ENCODE measurements at places on chromosomes 16 and 17.

GRCh38 chr16:9053006-9053601, 38.3 kb upstream of the HAPSTR1 start:
- peak; percentile 26 for DNase-seq

DNA sequence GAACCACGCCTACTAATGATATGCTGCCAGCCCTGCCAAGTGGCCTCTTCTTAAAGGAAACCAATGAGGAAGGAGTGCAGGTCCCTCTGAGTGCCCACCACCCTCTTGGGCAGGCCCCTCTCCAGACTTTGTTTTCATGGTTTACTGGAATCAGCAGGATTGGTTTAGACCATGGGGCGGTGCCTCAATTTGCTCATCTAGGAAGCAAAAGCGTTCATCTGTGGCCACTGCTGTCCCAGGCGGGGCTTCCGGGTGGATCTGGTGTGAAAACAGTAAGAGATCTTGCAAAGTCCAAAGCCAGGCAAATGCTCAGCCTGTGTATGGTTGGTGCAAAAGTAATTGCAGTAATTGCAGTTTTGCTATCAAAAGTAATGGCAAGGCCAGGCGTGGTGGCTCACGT, 71.3 kb downstream of the AMFR start:
- no peak for DNase-seq

DNA sequence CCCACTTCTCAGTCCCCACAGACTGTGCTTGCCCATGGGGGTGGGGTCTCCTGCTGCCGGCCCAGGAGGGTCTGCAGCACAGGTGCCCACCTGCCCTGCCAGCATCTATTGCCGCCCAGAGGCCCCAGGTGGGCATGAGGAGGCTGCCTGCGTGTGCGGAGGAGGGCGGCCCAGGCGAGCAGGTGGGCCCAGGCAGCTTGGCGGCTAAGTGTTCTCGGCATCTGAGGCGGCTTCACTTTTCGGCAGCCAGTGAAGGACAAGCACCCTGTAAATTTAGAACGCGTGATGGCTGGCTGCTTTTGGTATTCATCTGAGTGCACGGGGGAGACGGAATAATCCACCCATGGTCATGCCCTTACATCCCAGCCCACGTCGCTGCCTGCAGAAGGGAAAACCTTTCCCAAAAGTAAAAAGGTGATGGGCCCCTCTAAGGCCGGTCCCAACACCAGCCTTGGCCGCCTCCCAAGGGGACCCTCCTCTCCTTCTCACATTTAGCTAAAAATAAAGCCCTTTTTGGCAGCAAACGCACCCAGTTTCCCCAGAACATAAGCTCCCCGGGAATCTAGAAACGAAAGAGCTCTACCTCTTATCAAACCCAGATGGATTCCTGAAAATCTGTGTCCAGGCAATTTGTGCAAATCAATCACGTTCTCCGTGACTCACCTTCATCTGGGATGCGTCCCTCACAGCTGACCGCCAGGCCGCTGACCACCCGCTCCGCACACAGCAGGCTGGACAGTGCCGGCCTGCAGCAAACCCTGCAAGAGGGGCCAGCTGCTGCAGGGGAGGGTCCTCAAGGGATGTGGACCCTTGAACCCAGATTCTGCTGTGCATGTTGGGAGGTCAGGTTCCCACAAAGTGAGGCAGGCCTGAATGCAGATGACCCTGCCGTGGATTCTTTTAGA, 79.4 kb downstream of the RBFOX3 start:
- no peak for DNase-seq

- no peak for DNase-seq
Measured at GRCh38 chr17:33987162-33987561, 267.9 kb upstream of the CCL2 start.

- no peak for DNase-seq
Measured at GRCh38 chr16:72794986-72795385, 252.9 kb downstream of the ZFHX3 start.

GRCh38 chr17:74803388-74803930, 27.3 kb upstream of the NAT9 start:
- DNase-seq: no peak

GRCh38 chr17:76685366-76685765, 25.4 kb downstream of the MXRA7 start:
- no peak for DNase-seq

- no peak for DNase-seq
Measured at GRCh38 chr16:62105244-62105643, 69.0 kb upstream of the CDH8 start.

DNA sequence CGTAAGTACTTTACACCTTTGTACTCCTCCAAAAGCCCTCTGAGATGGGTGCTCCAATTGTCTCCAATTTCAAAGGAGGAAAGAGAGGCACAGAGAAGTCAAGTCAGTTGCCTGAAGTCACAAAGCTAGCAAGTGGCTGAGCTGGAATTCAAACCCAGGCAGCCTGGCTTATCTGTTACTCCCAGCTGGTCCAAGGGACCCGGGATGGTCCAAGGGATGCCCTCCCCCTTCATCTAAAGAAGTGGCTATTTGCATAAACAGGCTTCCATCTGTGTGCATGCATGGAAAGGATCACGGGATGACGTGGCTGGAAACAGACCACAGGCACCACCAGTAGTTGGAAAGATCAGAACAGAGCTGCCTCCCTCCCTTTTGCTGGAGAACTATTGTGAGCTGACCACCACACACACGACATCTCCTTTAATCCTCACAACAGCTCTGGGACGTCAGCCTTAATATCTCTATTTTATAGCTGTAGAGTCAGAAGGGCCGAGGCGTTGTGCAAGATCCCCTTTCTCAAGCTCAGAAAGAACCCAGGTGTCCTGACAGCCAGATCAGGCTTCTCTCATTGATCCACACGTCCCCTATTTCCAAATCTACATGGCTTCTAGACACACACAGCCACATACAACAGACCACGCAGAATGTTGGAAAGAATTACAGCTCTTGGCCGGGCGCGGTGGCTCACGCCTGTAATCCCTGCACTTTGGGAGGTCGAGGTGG, 10.9 kb upstream of the COL1A1 start:
- no peak for DNase-seq

- no peak for DNase-seq
Measured at GRCh38 chr17:12790249-12791106, 1.2 kb downstream of the ARHGAP44 start.

DNA sequence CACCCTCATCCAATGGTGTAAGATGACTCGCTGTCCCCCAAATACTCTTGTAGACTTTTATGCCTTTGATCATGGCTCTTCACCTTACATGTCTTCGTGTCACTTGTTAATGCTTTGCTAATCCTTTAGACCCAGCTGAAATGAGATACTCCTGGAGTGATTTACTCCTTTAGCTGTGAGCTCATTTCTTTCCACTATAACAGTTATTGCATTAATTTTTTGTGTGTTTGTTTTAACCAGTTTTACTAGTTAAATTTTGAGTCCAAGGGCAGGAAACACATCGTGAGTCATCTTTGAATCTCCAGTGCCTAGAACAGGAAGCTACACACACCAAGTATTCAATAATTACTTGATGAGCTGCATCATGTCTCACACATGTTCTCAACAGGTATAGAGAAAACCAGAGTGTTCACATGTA, 6.5 kb upstream of the CTCF start:
- DNase-seq: no peak

DNA sequence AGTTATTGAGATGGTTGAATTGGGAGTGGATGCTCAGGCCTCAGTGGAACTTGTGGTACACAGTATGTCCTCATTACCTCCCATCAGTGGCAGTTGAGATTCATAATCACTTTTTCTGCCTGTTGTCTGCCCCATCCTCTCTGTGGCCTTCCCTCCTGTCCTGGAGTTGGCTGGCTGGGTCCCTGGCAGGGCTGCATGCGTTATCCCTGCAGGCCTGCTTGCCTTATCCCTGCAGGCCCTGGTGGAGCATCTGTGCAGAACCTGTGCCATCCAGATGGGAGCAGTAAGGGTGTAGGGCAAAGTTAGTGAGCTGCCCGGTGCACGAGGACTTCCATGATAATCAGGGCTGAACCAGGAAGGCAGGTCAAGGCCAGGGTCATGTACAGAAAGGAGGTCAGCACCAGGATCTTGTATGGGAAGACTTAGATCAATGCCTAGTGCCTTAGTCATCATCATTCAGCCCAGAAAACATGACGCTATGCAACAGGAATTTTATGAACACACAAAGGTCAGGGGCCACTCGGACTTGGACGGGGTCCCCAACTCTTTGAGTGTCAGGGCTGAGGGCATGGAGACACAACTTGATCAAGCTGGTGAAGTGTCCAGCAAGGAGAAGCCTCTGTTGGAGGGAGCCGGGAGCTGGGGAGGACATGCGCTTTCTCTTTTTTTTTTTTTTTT, 47.2 kb downstream of the ABCC1 start:
- no peak for DNase-seq

All from HL-60 (cell line).